Mesothelial cell of epicardium (in vitro differentiated cells): ENCODE measurements at places on chromosomes 5 and 9.

DNA sequence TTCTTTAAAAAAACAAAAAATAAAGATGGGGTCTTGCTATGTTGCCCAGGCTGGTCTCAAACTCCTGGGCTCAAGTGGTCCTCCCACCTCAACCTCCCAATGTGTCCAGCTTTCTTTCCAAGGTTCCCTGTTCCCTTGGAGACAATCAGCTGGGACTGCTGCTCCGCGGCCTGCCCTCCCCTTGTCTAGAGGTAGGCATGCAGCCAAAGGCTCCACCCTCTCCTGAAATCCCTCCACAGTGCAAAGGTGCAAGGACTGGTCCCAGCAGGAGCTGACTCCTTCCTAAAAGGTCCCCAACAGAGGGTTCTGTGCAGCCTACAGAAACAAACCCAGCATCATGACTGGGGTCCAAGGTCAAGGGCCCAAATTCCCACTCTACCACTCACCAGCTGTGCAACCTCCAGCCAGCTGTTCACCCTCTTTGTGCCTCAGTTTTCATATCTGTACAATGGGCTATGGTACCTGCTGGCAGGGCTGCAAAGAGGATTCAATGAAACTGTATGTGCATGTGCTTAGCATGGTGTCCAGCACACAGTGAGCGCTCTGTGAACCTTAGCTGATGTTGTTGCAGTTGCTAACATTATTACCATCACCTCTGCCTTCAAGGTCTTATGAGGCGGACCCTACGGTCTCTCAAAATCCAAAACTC is 47.5 kb downstream of the BARX1 start:
- H3K27me3 ChIP-seq, result peaks cover 23% of the 10 kb centered on the region
- DNase-seq, result no peak
- H3K27ac ChIP-seq, result no peak overlapping the region

DNA sequence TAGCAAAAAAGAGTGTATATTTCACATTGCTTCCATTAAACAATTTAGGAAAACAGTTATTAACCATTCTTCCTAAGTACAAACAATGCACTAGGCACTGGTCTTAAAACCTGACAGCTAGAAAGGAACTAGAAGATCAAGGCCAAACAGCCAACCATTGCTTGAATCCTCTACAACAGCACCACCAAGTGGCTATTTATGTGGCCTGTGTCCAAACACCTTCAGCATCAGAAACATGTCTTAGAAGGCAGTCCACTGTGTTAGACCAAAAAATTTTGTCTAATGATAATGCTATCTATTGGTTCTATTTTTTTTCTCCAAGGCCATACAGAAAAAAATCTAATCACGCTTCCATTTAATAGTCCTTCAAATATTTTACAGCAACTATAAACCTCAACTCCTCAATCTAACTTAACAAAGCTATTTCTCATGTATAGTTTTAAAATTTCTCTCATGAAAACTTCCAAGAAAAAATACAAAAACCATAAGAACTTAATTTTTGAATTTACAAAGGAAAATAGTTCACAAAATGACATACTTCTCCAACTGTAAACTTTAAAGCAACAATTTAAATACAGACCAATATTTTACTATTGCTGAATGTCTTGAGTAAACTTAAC is 36.1 kb downstream of the CAAP1 start:
- DNase-seq, result no peak
- no peaks in the 10 kb centered on the region for H3K4me1 ChIP-seq
- no peak overlapping the region for H3K27ac ChIP-seq
- peaks cover 31% of the 10 kb centered on the region for H3K36me3 ChIP-seq
- H3K27me3 ChIP-seq, result no peaks in the 10 kb centered on the region

DNA sequence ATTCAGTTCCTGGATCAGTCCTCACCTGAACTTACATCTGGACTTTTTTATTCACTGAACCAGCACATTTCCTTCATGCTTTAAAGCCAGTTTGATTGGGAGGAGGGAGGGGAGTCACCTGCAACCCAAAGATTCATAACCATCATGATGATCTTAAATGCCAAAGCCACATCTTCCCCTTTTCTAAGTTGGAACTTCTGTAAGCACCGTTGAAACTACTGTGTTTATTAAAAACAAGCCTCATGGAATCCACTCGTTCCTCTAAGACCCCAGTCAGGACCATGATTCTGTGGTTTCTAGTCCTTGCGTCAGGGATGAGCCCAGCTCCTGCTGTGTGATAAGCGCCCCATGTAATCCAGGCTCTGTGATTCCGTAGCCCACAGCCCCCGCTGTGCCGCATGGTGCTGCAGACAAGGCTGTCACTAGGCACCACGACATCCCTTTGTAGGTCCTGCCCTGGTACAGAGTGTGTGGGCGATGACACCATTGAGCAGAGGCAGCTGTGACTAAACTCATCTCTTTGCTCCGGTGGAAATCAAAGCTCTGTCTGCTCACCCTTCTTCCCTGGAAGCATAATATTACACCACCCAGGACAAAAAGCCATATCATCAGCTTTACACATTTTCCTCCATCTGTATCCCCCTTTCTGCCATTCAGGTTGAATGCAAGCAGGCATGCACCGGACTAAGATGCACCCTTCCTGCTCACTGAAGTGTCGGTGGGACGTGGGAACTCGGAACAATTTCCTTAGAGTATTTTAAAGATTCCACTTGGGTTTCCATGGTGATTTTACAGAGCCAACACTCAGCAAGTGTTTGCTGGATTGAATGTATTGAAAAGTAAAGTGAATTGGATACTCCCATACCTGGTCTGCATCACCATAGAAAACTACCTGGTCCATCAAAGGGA is 132.0 kb upstream of the FSTL4 start:
- H3K36me3 ChIP-seq, result no peaks in the 10 kb centered on the region
- peaks cover 1% of the 10 kb centered on the region for H3K4me1 ChIP-seq
- no peak overlapping the region for H3K4me3 ChIP-seq

DNA sequence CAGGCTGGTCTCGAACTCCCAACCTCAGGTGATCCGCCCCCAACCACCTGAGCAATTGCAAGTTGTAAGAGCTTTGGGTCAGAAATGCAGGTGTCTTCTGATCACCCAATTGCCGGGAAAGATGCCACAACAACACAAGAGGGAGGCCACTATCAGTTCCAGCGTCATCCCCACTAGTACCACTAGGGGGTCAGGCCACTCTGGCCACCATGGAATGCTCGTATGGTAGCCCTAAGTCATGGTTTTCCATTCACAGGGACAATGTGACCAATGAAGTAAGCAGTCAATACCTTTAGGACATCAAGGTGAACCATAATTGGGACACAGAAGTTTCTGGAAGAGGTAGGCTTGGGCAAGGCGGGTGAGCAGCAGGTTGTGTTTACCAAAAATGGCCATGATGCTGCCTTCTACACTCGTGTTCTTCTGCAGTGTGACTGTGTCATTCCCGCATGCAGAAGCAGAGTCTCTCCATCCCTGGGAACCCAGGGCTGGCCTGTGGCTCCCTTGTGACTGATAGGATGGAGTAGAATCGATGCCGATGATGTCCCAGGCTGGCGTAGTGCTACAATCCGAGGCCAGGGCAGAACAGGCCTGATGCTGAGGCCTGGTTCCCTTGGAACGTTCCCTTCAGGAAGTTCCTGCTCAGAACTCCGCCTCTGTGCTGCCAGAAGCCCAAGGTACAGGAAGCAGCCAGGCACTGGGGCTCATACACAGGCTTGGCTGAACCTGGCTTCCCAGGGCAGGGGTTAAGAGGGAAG is 42.2 kb upstream of the ANKRD33B start:
- H3K36me3 ChIP-seq, result peaks cover 8% of the 10 kb centered on the region
- H3K4me3 ChIP-seq, result no peak overlapping the region
- H3K4me1 ChIP-seq, result peaks cover 14% of the 10 kb centered on the region
- no peaks in the 10 kb centered on the region for H3K27me3 ChIP-seq

- no peaks in the 10 kb centered on the region for H3K36me3 ChIP-seq
- no peak overlapping the region for H3K27ac ChIP-seq
- no peaks in the 10 kb centered on the region for H3K27me3 ChIP-seq
- no peak overlapping the region for H3K4me3 ChIP-seq
Observed at GRCh38 chr9:17875886-17876285, 297.0 kb downstream of the SH3GL2 start.

DNA sequence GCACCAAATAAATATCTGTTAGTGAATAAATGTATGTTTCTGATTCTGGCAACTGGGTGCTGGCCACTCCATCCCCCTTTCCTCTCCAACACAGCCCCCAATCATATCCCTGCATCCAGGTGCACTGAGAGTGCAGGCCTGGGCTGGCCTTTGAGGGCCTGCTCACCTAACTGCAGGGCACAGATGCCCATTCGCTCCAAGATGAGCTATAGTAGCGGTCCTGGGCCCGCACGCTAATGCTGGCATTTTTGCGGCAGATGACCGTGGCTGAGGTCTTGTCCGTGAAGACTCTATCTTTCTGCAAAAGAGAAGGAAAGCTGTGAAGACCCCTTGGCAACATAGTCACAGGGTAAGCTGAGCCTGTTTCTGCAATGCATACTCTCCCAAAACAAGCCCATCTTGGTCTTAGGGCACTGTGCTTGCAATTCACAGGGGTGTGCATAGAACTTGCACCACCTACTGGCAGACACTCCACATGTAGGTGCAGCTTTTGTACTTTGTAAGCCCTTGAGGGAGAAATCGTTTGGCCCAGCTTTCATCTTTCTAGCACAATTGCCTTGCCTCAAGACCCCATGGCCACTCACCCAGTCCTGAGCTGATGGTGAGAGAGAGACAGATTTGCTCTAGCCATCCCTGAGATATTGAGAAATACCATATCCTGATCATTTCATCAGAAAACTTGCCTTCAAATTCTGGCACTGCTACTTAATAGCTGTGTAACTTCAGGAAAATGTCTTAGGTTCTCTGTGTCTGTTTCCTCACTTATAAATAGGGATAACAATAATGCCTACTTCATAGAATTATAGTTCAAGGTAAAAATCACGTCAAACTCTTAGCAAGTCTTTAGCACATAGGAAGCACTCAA is 13.5 kb downstream of the IL12B start:
- DNase-seq, result no peak
- H3K4me3 ChIP-seq, result no peak overlapping the region
- no peaks in the 10 kb centered on the region for H3K36me3 ChIP-seq
- H3K27me3 ChIP-seq, result peaks cover 42% of the 10 kb centered on the region

DNA sequence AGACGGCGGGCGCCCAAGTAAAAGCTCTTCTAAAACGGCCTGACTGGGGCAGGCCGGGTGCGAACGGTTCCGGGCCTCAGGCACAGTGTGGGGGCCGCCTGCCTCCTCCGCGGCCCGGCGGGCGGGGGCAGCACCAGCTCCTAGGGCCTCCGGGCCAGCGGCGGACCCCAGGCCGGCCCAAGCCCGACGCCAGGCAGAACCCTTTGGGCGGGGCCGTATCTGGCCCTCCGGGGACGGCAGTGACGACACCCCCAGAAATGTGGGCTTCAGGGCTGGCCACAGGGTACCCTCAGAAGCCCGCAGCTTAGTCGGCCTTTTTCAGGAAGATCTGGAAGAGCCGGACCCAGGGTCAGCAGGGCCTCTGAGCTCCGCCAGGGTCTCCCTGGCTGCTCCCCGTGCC is 4.0 kb downstream of the LTC4S start:
- peaks cover 2% of the 10 kb centered on the region for H3K27me3 ChIP-seq
- H3K4me3 ChIP-seq, result no peak overlapping the region
- no peak for DNase-seq
- H3K4me1 ChIP-seq, result peaks cover 7% of the 10 kb centered on the region
- H3K36me3 ChIP-seq, result peaks cover 14% of the 10 kb centered on the region
